ENCODE measurements at places on chromosomes 11 and 22.

DNA sequence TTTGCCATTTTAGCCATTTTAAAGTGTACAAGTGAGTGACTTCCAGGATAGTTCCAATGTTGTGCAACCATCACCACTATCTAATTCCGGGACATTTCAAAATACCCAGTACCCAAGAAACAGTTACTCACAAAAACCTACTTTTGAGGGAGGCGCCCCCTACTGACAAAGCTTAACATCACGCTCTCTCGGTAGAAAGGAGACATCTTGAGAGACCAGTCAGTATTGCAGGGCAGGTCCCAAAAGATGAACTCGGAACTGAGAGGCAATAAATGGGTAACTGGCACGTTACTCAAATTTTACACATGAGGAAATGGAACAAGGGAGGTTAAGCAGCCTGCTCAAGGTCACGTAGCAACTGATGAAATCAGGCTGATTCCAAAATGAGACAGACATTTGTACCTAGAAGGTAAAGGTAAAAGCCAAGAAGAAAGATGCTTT is 50.0 kb upstream of the POU2AF1 start:
- DNase-seq, result peak; percentile 82

GRCh38 chr11:3225159-3225758 is 6.6 kb upstream of the MRGPRG start:
- DNase-seq, result no peak

DNA sequence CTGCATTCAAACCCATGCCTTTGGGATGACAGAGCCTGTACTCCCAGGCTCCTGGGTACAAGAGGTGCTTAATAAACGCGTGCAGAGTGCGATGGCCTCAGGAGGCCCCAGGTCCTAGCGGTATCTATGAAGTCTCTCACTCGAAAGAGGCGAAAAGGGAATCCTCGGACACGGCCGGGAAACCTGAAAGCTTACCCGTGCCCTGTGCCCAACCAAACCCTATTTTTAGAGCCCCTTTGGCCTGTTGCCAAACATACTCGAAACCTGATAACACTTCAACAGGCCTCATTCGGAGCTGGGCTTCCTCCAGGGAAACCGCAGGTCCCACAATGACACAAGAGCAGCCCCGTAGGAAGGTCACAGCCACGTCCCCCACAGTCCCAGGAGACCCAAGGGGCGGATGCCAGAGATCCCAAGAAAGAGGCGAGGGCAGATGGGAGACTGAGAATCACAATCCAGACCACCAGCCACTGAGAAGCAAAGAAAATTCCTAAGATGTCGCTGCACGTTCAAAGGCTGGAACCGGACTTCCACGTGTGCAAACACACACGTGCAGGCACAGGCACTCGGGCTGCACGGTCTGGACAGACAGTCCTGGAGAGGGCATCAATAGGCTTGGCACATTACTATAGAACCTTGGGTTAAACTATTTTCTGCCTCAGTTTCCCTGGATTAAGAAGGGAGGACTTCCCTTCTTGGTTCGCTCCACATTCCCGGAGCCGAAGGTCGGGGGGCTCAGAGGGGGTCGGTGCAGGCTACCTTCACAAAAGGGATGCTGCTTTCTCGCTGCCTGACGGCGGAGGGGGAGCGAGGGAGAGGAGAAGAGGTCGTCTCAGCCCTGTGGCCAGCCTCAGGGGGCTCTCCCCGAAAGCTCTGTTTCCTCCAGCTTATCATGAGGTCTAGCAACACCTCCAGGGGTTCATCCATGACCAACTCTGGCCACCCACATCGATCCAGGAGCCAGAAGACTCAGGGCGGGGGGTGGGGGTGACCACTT is 8.2 kb downstream of the PDGFB start:
- DNase-seq, result peak; percentile 66

GRCh38 chr11:67053896-67054329 is 2.7 kb upstream of the RHOD start:
- peak; percentile 70 for DNase-seq

DNA sequence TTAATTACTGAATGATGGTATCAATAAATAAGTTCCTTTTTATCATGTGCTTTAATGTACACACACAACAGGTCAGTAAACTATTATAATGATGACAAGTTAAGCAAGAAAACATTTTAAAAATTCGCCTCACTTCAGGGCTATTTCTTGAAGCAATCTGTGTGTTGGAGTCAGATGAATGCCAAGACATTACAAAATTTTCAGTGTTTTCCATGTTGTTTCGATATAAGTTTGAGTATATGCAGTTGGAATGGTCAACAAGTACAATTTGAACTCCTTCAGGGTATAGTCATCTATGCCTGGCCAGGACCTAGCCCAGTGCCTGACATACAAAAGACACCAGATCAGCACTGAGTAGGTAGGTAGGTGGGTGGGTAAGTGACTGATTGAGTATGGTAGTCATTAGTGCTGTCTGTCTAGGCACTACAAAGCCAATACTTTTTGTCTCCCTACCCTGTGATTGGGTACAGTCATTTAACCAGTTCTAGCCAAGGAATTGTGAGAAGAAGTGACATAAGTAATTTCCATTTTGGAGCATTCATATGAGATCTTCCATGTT is 7.5 kb downstream of the PRCP start:
- no peak for DNase-seq

GRCh38 chr11:44137057-44137456 is 41.6 kb downstream of the EXT2 start:
- DNase-seq, result no peak

DNA sequence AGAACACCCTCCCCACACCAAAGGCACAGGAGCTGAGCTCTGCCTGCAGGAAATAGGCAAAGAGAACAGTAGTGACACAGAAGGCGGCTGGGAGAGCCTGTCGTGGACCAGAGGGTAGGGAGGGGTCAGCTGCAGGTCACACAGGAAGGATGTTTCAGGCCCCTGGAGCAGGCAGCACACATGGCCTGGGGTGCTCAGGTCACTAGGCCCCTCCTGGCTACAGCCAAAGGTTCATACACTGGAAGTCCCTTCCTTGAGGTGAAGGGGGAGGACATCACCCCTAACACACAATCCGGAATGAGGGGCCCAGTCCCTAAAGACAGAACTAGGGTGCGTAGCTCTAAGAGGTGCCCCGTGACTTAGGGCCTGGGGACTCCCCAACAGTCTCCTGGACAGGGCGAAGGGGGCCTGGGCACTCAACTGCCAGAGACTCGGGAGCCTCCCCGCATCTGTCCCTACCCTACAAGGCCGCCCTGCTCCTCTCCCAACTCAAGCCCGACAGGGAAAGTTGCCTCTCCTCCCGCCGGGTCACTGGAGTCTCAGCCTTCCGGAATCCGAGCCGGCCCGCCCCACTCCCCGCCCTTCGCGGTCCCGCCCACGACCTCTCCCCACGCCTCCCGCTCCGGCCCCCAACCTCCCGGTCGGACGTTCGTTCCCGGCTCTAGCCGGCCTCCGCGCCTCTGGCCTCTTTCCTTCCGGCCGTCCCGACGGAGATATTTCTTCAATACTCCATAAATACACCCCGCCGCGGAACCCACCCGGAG is at the start of gene CYB5R2:
TSS of gene CYB5R2 (minus strand) at position 541 of the 764 bp plus-strand sequence. CDS start 675 bp downstream, outside the sequence.
- DNase-seq, result peak; percentile 38

DNA sequence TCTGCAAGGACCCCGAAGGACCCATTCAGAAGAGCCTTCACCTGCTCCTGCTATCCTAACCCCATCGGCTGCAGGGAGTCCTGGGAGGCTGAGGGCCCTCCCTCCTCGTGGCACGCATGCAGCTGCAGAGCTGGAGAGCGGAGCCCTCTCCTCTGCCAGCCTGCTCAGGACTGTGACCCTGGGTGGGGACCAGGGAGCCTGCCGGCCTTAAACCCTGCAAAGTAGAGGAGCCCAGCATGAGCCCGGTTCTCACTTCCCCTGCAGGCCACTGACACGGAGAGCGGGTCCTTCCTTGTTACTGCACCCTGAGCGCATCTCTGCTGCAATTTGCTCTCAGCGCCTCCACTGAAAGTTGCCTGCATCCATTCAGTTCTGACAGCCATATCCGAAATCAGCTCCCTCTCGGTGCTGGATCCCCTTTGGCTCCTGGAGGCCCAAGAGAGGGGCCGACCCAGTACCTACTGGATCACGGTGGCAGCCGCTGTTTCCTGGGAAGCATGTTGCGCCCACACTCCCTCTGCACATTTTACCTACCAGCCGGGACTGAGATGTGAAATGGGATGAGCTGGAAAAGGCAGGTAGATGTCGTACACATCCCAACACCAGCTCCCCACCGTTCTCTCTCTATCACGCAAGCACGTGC is 312.1 kb downstream of the NTM start:
- DNase-seq, result no peak

GRCh38 chr22:49735901-49736421 is 91.7 kb downstream of the BRD1 start:
- DNase-seq, result no peak

GRCh38 chr11:29750392-29750791 is 266.4 kb downstream of the KCNA4 start:
- DNase-seq, result no peak

- DNase-seq, result no peak
These were observed 430.9 kb downstream of the ETS1 start for GRCh38 chr11:128156486-128156885.

GRCh38 chr11:629237-629583 is 2.2 kb upstream of the SCT start:
- DNase-seq, result peak; percentile 48

- DNase-seq, result no peak
These were observed 30.8 kb downstream of the FEZ1 start for GRCh38 chr11:125465255-125465654.

GRCh38 chr11:116454020-116454645 is 318.7 kb downstream of the BUD13 start:
- DNase-seq, result peak; percentile 29

DNA sequence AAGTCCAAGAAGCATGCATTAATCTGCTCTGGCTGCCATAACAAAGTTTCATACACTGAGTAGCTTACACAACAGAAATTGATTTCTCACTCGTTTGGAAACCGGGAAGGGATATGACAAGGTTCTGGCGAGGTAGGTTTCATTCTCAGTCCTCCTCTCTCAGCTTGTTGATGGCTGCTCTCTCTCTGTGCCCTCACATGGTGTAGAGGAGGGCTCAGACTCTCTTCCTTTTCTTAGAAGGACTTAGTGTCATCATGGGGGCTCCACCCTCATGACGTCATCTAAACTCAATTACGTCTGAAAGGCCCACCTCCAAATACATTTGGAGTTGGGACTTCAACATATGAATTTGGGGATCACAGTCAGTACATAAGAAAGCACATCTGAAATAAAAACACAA is 18.6 kb downstream of the GLYATL1 start:
- DNase-seq, result peak; percentile 15

DNA sequence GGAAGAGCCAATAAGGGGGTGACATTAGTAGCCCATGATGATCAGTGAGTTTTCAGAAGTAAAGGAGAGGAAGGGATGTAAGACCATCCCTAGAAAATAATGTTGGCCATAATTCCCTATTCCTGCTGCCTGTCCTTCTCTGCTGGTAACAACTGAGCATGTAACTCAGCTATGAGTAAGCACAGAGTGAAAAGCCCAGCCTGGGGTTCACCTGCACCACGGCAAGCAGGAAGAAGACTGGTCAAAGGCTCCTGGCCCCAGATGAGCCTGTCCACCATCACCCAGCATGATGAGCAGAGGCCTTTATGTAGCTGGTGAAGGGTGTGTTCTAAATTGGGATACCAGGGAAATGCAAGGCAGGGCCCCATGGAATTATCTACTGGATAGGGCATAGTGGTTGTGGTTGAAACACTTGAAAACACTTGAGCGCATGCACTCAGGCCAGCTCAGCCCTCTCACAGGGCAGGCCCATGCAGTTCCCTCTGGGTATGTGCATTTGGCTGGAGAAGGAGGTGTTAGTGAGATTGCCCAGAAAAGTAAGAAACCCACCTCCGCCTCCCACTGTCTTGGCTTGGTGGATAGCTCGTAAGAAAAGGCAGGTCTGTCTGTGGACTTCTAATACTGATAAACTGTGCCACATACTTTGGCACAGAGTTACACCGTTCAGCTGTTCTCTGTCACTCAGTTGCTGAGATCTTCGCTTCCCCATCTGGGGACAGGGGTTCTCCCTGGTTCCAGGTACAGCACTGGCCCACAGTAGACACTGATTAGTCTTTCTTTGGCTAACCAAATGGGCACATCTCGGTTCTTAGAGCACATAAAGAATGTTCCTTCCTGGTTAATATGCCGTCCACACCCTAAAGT is 86.8 kb downstream of the AMOTL1 start:
- no peak for DNase-seq

DNA sequence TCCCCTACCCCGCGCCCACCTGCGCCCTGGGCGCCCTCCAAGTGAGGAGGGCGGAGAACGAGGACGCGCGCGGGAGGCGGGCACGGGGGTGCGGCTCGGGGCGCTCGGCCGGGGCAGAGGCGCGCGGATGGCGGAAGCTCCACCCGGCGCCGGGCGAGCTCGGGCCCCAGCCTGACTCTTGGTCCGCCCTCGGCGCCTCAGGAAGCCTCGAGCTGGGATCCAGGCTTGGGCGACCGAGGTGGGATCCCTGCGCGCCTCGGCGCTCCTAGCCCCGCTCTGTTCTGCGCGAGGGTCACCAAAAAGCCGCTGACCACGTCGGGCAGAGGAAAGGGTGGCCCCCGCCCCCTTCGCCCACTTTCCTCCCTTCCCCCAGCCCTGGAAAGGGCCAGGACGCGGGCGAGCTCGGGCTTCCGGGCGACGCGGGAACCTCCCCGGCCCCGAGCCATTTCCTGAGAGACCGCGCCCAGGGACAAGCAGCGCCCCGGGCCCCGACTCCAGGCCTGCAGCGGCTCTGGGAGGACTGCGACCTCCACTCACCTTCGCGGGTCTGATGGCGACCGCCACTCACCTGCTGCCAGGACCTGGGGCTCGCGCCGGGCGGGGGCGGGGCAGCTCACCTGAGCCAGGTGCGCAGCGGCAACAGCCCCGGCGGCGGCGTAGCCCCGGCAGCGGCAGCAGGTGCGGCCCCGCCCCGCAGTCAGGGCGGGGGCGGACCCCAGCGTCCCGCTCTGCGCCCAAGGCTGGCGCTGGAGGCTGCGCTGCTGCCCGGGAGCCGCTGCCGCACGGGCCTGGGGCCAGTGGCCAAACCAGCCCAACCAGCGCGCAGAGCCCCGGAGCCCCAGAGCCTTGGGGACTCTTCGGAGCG is 2.2 kb upstream of the SIGIRR start:
- peak; percentile 57 for DNase-seq

GRCh38 chr22:27472975-27473374 is 328.6 kb downstream of the MN1 start:
- no peak for DNase-seq

DNA sequence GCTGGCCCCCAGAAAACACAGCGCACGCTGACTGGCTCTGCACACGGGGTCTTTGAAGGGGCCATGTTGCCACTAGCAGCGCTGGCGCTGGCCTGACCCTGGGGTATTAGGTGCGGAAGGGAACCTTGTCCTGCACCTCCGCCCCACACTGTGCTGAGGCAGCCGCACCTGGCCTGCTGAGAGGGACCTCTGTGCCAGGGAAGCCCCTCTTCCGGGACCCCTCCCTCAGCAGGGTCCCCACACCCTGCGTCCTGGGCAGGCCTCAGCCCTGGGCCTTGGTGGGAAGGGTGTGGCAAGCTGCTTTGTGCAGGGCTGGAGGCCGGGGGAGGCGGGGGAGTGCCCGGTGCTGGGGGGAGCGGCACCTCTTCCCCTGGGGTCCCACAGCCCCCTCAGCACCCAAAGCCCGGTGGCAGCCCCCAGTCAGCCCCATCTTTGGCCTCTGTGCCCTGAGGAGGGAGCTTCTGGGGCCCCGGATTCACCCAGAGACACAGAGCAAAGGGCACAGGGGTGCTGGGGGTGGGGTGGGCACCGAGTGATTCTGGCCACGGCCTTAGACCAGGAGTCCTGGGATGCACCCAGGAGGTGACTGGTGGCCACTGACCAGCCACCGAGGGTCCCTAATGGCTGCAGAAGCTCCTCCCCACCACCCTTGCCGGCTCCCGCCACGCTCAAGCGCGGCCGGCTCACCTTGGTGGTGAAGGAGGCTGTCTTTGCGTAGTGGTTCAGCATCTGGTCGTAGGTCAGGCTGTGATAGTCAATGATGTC is 11.4 kb downstream of the TTLL8 start:
- DNase-seq, result no peak

GRCh38 chr11:71998649-71999310 is at the start of gene IL18BP:
TSS of gene IL18BP (plus strand) at chr11:71998909. CDS start at chr11:71999985, 1,076 bp downstream.
- peak; percentile 39 for DNase-seq

Measured in activated CD4-positive, alpha-beta memory T cell treated with anti-CD3 and anti-CD28 coated beads for 36 hours (primary cell).